ENCODE measurements at places on chromosomes 6 and 20. TPM values are rescaled to one million over a fixed set of nuclear protein-coding genes. Genes with fewer than 3 reads are reported as not detected.

GRCh38 chr20:10652660-10653261, 21.0 kb downstream of the JAG1 start:
- no peaks in the 10 kb centered on the region for H3K4me1 ChIP-seq
- no peak for DNase-seq
- H3K36me3 ChIP-seq = no peaks in the 10 kb centered on the region
- peaks cover 17% of the 10 kb centered on the region for H3K27me3 ChIP-seq
- no peak overlapping the region for H3K4me3 ChIP-seq

DNA sequence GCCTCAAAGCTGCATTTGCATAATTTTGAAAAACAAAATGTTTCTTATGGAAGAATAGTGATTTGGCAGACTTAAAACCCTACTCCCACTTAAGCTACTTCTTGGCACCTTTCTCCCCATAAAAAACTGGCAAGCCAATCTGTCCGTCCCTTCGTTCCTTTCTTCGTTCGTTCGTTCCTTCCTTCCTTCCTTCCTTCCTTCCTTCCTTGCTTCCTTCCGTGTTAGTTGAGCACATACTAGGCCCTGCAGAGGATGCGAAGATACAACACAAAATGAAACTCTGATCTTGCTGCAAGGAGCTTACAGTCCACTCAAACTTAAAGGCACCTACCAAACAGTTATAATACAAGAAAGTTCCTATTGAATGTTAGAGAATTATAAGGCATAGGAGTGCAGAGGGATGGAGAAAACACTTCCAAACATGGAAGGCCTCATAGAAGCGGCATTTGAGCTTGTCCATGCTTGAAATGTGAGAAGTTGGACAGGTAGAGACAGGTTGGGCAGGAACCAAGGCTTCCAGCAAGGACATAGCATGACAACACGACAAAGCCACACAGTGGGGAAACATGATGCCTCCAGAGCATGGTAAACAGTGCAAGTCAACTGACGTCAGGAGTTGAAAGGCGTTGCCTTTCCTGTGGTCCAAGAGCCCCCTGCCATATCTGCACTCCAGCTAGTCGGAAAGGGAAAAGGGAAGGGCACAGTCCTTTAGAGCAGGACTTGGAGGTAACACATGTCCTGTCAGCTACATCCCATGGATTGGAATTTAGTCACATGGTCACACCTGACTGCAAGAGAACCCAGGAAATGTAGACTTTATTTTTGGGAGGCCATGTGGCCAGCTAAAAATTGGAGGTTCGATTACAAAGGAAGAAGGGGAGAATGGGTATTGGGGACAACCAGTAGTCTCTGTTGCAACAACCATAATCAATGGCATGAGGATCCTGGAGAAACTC, 7.0 kb downstream of the PNPLA1 start:
- DNase-seq = no peak
- peaks cover 13% of the 10 kb centered on the region for H3K4me1 ChIP-seq
- H3K27me3 ChIP-seq = peaks cover 24% of the 10 kb centered on the region
- H3K4me3 ChIP-seq = no peak overlapping the region
- no peaks in the 10 kb centered on the region for H3K36me3 ChIP-seq
- no peak overlapping the region for H3K27ac ChIP-seq

Gene ASIP
- not detected for total RNA-seq

Gene TAB2
- 62.8 TPM for total RNA-seq
